ENCODE measurements at places on chromosomes 11 and 22.

- no peak for DNase-seq
Observed at GRCh38 chr11:12439615-12440014, 62.2 kb downstream of the PARVA start.

- no peak for DNase-seq
Observed at GRCh38 chr22:35940166-35940565, 88.5 kb downstream of the RBFOX2 start.

DNA sequence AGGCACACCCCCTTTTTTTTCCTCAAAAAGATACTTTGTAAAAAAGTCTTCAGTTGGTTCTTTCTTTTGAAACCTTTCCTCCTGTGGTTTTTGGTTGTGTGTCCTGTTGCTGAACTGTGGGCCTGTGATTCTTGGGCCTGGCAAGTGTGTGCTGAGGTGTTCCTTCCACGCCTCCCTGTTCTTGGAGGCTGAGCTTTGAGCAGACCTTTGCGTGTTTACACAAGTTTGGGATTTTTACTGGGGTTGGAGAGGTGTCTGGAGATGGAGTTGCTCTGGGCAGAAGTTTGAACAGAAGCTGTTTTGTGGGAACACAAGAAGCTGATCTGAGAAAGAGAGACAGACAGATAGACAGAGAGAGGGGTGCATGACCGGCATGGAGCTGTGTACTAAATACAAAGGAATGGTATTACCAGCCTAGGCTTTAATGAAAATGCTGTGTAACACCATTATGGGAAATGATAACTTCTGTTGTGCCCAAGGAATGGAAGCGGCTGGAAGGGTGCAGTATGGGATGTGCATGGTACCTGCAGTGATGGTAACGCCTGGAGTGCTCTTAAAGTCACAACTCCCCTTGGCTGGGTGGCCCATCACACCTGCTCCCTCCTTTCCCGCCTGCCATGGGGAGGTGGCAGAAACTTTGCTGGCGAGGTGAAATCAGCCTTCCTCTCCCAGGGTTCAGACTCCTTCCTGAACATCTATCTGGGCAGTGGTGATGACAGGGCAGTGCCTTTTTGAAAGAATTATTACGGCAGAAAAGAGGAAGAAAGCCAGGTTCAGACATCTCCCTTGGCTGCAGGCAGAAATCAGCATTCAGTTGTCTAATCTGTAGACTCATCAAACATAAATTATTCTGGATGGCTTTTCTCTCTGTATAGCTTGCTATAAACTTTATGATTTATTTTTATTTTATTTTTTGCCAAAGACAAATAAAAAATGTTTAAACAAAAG is 70.4 kb downstream of the LDLRAD3 start:
- DNase-seq = no peak

- DNase-seq = peak; percentile 28
Observed at GRCh38 chr11:72583177-72583553, 91.1 kb downstream of the PDE2A start.

Measured in CD8-positive, alpha-beta memory T cell (primary cell).